ENCODE measurements at places on chromosomes 4 and X. TPM values are rescaled to one million over a fixed set of nuclear protein-coding genes. Genes with fewer than 3 reads are reported as not detected.

The THAP9 gene
- 5.1 TPM for total RNA-seq

The SLC9A7 gene
- 35.6 TPM for total RNA-seq

The CENPE gene
- 63.3 TPM for total RNA-seq

The RASSF6 gene
- not detected for total RNA-seq

The TRO gene
- 7.2 TPM for total RNA-seq

The TEX13A gene
- not detected for total RNA-seq

The BMPR1B gene
- 0.21 TPM for total RNA-seq

The RP2 gene
- total RNA-seq, result 28.8 TPM

The SSX3 gene
- total RNA-seq, result not detected

The REELD1 gene
- total RNA-seq, result not detected

The NKX3-2 gene
- not detected for total RNA-seq

The CDS1 gene
- total RNA-seq, result under 0.01 TPM

The CAPN6 gene
- not detected for total RNA-seq

The FAAH2 gene
- 1.4 TPM for total RNA-seq

The FAM184B gene
- total RNA-seq, result not detected

The IL2 gene
- not detected for total RNA-seq

The RTL3 gene
- total RNA-seq, result not detected

The CNOT6L gene
- total RNA-seq, result 42.1 TPM

The MAP7D3 gene
- 12.3 TPM for total RNA-seq

The LAGE3 gene
- total RNA-seq, result 12.5 TPM

The SPIN2A gene
- total RNA-seq, result 0.21 TPM

The POF1B gene
- total RNA-seq, result 0.40 TPM

The SPINK2 gene
- not detected for total RNA-seq

The SHROOM2 gene
- total RNA-seq, result 5.1 TPM

The AVPR2 gene
- not detected for total RNA-seq

The MAOB gene
- total RNA-seq, result not detected

The NPY2R gene
- not detected for total RNA-seq

The HTRA3 gene
- total RNA-seq, result 6.5 TPM

The SERPINA7 gene
- not detected for total RNA-seq

The GPR82 gene
- total RNA-seq, result not detected

The TBX22 gene
- not detected for total RNA-seq

The MND1 gene
- total RNA-seq, result 2.9 TPM

The SSX2 gene
- 0.14 TPM for total RNA-seq

All from pulmonary artery endothelial cell (primary cell).